ENCODE measurements at places on chromosomes 4 and X.

GRCh38 chr4:95249426-95250021, 299.2 kb downstream of the UNC5C start:
- DNase-seq: no peak

- no peak for DNase-seq
Observed at GRCh38 chr4:177573507-177573906, 131.3 kb upstream of the AGA start.

- no peak for DNase-seq
Observed at GRCh38 chrX:140733766-140734342, 24.3 kb downstream of the LINC00632 start.

DNA sequence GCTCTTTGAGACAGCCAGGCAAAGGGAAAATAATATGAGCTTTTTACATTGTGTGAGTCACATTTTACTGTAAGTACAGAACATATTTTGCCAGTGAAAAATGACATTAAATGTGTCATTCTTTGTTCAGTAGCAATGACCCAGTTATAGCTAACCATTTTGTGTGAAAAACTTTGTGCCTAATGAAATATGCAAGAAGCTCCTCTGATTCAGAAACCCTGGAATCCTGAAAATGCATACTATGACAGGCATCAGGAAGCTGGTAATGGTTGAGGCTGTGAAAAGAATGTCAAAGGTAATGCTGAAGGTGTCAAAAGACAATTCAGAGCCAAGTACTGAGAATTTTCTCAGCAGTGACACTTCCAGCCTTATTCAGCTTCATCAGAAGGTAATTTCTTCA, 549.5 kb upstream of the SMIM31 start:
- DNase-seq: no peak

DNA sequence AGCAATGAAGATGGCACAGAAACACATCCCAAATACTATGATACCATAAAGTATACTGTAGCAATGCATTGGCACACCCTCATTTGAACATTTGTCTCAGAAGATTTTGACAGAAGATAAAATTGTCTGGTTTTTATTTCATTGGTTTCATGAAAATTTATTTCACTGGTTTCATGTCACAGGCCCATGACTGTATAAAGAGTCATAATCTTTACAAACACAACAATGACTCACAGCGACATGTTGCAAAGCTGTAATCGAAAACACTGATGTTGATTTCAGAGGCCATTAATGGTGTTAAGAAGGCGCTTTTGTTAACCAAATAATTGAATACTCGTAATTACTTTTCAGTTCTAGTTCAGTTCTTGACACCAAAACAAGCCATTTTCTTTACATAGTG, 8.1 kb upstream of the DTHD1 start:
- no peak for DNase-seq

GRCh38 chr4:2249526-2250356, 7.8 kb upstream of the HAUS3 start:
- DNase-seq: no peak

DNA sequence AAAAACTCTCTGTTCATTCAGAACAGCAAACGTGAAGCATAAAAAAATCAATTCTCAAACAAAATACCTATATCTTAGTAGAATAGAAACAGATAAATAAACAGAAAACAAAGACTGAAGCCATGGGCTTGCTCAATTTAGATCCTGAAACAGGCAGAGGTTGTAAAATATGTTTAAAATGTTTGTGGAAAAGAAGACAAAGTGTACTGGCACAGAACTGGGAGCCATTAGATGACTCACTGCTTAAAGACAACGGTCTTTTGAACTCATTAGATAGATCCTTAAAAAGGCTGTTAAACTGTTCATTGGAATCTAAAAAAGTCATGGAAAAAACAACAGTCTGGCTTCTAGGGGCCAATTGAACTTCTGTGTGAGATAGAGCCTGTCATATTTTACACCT, 247.0 kb upstream of the NDST4 start:
- no peak for DNase-seq

All from T-helper 9 cell (primary cell).